PC-3 (cell line): ENCODE measurements at places on chromosomes 7 and 10. TPM values are rescaled to one million over a fixed set of nuclear protein-coding genes. Genes with fewer than 3 reads are reported as not detected.

- DNase-seq = no peak
Observed at GRCh38 chr10:804191-804781, 114.8 kb upstream of the DIP2C start.

- DNase-seq = no peak
Observed at GRCh38 chr7:111833466-111833865, 271.2 kb upstream of the IMMP2L start.

DNA sequence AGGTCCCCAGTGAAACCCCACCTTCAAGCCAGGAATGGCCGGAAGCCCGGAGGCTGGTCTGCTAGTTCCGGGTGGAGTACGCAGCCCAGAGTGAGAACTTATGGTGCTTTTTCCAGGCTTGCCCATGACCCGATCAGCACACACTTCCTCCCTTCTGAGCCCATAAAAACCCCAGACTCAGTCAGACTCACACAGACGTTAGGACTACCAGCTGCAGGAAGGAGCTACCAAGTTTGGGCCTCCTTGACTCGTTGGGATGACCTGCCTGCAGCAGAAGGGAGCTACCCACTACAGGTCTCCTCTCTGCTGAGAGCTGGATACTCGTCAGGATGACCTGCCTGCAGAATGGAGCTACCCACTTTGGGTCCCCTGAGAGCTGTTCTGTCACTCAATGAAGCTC is 39.1 kb downstream of the SCRN1 start:
- DNase-seq = no peak

- no peak for DNase-seq
Observed at GRCh38 chr7:150849204-150849775, 3.0 kb upstream of the AOC1 start.

- no peak for DNase-seq
Observed at GRCh38 chr10:49120911-49121310, 5.6 kb upstream of the VSTM4 start.

- peak; percentile 71 for DNase-seq
Observed at GRCh38 chr7:24665564-24666294, 91.5 kb downstream of the GSDME start.

CRHR2 gene
- not detected in 2 replicates for total RNA-seq

DNA sequence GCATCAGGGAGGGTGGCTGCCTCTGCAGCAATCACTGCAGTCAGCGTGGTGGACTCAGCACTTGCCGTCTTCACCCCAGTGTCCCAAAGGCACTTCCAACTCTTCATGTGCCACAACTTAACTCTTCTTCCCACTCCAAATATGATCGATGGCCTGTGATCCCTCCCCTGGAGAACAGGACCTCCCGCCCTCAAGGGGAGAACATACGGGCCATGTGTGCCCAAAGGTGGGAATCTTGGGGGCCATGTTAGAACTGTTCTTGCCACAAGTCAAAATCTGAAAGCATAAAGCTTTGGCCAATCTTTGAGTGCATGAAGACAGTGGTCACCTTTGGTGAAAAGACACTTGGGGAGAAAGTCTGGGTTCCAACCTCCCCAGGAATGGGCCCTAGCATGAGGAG is 368.5 kb upstream of the MGMT start:
- DNase-seq = no peak

DNA sequence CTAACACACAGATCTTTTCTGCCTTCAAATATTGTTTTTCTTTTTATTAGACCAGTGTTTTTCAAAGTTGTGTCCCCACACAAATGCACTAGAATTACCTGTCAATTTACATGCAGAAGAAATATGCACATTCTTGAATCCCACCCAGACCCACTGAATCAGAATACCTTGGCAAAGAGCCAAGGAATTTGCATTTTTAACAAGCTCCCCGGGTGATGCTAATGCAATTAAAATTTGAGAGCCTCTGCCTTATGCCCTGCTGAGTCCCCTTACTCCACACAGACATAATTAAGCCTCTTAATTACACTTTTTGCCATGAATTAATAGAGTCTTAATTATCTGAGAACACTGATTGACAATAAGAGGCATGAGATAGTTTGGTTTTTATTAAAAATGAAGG is 201.2 kb upstream of the GRB10 start:
- no peak for DNase-seq

CYP3A7 gene
- not detected in 2 replicates for total RNA-seq

GRCh38 chr10:112466802-112467201 is 19.8 kb downstream of the VTI1A start:
- no peak for DNase-seq

CPSF4 gene
- 49.5 and 65.3 TPM in 2 replicates for total RNA-seq
